Muscle of leg (tissue), 16 donors: ENCODE measurements at places on chromosomes 4 and X. TPM values are rescaled to one million over a fixed set of nuclear protein-coding genes. Genes with fewer than 3 reads are reported as not detected.

GCNA gene
- polyA plus RNA-seq: 2.1 TPM

MEPE gene
- polyA plus RNA-seq: not detected

CCDC120 gene
- polyA plus RNA-seq: 3.6 TPM

TRIML2 gene
- polyA plus RNA-seq: not detected

ABCG2 gene
- polyA plus RNA-seq: 4.3 TPM

SOX3 gene
- polyA plus RNA-seq: 0.18 TPM

IL2RG gene
- polyA plus RNA-seq: 4.6 TPM

SSX2B gene
- not detected for polyA plus RNA-seq

NRK gene
- 113 TPM for polyA plus RNA-seq

CLCN3 gene
- polyA plus RNA-seq: 29.2 TPM

GPR82 gene
- polyA plus RNA-seq: not detected
